ENCODE measurements at places on chromosomes 7 and 10. TPM values are rescaled to one million over a fixed set of nuclear protein-coding genes. Genes with fewer than 3 reads are reported as not detected.

DNA sequence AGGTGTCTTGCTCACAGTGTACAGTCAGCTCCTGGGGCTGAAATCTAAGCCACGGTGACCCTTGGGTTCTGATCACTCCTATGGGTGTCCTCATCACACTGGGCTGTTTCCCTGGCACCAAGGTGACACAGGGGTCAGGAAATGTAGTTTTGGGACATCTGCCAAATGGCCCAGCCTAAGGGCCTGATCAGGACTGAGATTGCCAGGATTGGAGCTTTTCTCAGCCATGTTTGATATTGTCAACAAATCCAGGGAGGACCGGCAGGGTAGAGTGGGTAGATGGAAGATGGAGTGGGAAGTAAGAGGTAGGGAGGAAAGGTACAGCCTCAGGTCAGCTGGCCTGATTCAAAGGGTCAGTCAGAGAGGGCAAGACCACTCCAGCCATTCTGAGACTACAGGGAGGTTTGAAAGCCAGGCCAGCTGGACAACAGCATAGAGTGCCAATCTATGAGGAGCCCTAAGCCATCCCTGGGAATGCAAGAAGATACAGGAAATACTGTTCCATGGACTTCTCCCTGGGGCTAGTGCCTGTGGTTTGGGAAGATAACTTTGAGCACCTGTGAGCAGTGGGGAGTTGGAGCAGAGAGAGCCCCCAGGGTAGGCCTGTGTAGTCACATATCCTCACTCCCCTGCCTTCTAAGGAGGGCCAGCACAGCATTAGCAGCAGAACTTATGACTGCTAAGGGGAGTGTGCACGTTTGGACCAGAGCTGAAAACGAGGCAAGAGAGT lies 377.3 kb upstream of the ZMIZ1 start:
- no peaks in the 10 kb centered on the region for H3K36me3 ChIP-seq
- no peak overlapping the region for H3K4me3 ChIP-seq
- no peaks in the 10 kb centered on the region for H3K27me3 ChIP-seq
- no peaks in the 10 kb centered on the region for H3K4me1 ChIP-seq

GRCh38 chr7:2709553-2710285 lies 21.7 kb downstream of the AMZ1 start:
- H3K27ac ChIP-seq, result no peak overlapping the region
- H3K27me3 ChIP-seq, result no peaks in the 10 kb centered on the region
- H3K4me1 ChIP-seq, result peaks cover 20% of the 10 kb centered on the region
- H3K4me3 ChIP-seq, result peak overlapping the region; percentile 46
- H3K36me3 ChIP-seq, result no peaks in the 10 kb centered on the region

Gene MCMBP
- 38.8 TPM for total RNA-seq

Gene TMEM229A
- not detected for total RNA-seq

Data from Peyer's patch (tissue), 4 donors.